ENCODE measurements at places on chromosomes 7 and 10.

DNA sequence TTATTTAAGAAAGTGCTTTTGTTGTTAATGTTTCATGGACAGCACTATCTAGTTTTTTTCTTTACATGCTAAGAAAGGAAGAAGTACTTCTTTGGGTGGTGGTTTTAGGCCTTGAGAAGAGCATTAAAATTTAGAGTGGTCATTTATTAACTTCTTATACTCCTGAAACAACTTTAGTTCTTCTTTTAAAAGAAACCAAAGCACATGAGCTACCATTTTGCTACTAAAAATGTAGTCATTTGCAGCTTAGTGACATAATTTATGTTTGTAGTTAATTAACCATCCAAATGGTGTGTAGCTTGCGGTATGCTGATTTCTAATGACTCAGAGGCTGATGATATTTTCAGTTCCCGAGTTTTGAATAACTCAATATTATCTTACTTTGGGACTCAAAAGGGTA lies 207.5 kb downstream of the BBS9 start:
- DNase-seq = no peak

- DNase-seq = no peak
Observed at GRCh38 chr10:86319676-86320075, 46.9 kb downstream of the GRID1 start.

DNA sequence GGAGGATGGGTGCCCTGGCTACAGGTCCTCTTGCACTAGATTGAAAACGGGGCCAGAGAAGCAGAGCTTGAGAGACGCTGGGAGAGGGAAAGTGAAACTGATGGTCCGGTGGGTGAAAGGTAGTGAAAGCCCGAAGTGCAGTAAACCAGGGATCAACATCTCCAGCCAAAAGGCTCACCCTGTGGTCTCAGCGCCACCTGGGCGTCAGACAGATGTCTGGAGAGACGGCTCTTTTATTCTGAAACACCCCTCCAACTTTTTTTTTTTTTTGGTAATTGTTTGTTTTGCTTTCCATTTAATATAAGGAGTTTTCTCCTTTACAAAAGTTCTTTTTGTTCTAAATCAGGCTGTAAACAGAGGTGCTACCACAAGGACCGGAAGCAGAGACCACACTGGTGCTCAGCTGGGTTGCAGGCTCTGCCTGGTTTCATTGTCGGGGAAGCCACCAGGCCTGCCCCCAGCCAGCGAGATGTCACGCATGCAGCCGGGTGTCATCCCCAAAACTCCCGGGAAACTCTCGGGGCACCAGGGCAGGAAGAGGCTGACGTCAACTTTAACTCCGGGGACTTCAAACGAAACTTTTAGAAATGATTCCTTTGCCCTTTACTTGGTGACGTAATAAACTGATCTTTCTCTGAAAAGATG lies 11.2 kb downstream of the IL2RA start:
- DNase-seq = peak; percentile 92

GRCh38 chr10:128915630-128916029 lies 551.4 kb upstream of the MGMT start:
- no peak for DNase-seq

DNA sequence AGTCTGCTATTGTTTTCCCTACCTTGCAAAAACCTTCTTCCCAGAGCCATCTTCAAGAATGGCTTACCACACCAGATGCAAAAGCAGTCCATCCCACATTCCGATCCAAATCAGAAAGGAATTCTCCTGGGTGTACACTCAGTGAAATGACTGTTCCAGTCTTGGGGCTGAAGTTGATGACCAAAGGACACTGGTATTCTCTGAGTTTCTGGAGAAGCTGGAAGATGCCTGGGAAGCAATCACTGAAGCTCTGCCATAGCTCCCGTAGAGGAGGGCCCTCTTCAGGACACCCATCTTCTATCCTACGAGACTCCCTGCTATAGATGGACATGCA lies 155.7 kb downstream of the LCOR start:
- DNase-seq = no peak

DNA sequence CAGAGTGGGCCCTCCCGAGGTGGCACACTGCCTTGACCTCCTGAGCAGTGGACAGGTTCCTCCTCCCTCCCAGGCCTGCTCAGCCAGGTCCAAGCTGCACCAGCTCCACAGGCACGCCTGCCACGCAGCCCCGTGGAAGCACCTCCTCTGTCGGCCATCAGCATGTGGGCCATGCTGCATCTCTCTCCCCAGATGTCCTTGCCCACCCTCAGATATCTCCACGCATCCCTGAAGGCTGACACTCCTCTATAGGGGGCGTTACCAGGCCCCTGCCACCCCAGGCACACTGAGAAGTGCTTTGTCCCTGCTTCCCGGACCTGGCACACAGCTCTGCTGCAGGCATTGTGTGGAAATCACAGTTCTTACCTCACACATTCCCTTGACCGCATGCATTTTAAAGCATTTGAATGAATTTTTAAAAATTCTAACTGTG lies 598.5 kb downstream of the SDK1 start:
- DNase-seq = no peak

- no peak for DNase-seq
Observed at GRCh38 chr7:114857605-114858004, 64.3 kb upstream of the MDFIC start.

DNA sequence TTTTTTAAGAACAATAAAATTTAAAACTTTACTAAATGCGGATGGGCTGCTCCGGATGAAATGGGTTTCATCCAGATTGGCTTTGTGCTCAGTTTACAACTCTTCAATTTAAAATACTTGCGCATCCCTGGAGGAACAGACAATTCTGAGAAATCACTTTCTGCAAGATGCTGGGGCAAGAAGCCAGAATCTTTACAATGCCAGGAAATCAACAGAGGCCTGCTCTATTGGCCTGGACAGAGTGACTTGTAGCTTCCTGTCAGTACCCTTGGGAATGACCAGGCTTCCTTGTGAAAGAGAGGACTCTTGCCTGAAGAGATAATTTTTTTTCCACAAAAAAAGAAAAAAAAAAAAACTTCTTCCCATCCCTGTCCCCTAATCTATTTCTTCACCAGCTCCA lies 3.9 kb upstream of the FAM13C start:
- no peak for DNase-seq

- no peak for DNase-seq
Observed at GRCh38 chr10:113907166-113907565, 52.7 kb downstream of the NHLRC2 start.

GRCh38 chr7:30682212-30683083 lies at the start of gene CRHR2:
Gene CRHR2 (minus strand): TSS chr7:30682456. CDS start chr7:30682280, 176 bp downstream.
- DNase-seq = peak; percentile 19

DNA sequence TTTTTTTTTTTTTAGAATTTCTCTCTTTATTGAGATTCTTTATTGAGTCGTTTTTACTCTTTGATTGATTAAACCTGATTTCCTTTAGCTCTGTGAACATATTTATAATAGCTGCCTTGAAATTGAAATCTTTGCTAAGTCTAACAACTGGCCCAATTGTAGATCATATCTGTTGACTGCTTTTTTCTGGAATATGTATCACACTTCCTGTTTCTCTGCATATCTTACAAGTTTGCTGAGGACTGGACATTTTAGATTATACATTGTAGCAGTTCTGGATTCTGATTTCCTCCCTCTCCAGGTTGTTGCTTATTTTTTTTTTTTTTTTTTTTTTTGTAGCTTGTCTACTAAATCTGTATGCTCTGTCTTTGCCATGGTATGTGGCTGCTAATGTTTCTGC lies 56.3 kb downstream of the PRKAR2B start:
- no peak for DNase-seq

DNA sequence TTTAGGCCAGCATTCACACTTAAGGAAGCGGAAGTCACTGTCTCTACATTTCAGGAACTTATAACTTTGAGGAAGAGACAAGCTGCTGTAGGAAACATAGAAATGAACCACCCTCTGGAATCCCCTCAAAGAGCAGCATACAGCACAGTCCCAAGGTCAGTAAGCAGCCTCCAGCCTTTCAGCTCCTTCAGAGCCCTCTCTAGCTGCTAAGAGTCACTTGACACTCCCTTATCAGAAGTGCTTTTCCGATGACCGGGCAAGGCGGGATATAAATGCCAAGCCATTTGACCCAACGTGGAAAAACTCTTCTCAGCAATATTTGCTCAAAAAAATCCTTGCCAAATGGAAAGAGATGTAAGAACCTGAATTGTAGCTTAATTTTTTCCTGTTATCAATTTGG lies 1284.3 kb downstream of the XPNPEP1 start:
- no peak for DNase-seq

DNA sequence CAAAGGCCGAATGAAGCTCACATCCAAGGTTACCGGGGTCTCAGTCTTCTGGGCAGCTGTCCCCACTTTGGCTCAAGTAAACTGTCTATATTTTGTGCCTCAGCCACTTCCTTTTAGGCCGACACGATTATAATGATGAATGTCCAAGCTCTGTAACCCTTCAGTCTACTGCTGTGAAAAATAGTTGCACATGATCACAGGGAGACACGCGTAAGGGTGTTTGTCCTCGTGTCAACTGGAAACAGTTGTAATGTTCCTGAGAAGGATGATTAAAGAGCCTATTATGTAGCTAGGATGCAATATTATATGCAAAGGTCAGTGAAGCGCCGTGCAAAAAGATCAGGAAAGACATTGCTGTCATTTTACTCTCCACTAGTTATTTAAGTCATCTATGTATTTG lies 559.9 kb downstream of the SDK1 start:
- DNase-seq = no peak

GRCh38 chr7:78479348-78479747 lies 680.8 kb downstream of the PHTF2 start:
- no peak for DNase-seq

GRCh38 chr10:19713159-19713558 lies 103.1 kb upstream of the PLXDC2 start:
- DNase-seq = no peak

DNA sequence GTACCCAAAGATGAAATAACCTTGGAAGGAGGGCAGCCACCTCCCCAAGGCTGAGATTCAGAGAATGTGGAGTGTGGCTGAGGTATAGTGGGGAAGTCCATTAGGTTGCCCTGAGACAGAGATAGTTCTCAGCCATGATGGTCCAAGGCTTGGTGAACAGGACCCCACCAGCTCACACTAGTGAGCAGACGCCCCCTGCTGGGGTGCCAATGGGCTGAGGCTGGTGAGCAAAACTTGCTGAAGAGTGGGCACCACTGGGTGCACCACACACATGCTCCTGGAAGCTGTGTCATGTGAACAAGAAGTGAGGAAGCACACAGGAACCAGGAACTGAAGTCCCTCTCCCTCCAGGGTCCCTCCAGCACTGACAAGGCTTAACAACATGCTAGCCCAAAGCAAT lies 8.9 kb downstream of the FBXL13 start:
- peak; percentile 12 for DNase-seq

GRCh38 chr7:50268990-50269389 lies 35.5 kb upstream of the IKZF1 start:
- DNase-seq = no peak

DNA sequence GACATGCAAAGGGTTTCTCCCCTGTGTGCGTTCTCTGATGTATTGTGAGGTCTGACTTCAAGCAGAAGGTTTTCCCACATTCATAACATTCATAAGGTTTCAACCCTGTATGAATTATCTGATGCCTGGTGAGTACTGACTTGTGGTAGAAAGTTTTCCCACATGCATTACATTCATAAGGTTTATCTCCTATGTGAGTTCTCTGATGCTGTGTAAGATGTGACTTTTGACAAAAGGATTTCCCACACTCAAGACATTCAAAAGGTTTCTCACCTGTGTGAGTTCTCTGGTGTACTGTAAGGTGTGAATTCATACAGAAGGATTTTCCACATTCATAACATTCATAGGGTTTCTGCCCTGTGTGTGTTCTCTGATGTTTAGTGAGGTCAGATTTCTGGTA lies 45.1 kb downstream of the ZNF33B start:
- peak; percentile 13 for DNase-seq

- DNase-seq = no peak
Observed at GRCh38 chr7:119936836-119937235, 336.1 kb upstream of the KCND2 start.

GRCh38 chr7:137081321-137082093 lies 213.1 kb downstream of the CHRM2 start:
- DNase-seq = no peak

DNA sequence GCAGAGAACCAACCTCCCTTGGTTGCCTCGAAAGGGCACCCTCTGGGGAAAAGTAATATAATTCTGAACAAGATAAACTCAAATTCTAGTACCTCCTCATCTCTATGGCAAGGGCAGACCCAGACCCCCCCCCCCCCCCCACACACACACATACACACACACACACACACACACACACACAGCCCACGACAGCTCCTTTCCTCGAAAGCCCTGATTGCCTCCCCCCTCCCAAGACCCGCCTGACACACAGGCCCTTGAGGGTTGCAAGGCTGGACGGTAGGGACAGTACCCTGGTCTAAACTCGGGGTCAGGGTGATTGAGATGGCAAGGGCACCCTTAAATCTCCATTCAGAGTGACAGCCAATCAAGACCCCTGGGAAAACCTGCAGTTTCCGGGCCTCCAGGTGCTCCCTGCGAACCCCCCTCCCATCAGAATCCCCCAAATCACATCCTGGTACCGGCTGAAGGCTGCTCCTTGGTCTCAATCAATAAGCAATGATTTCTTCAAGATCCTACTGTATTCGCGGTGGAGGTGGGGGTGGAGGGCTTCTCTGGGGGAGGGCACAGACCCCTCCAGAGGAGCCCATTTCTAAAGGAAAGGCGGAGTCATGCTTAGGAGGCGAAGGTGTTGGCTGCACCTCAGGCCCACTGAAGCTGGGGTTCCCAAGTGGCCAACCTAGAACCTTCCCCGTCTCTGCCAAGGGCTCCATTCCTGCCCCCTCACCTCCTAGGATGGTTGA lies 100.7 kb downstream of the HIP1 start:
- DNase-seq = no peak

DNA sequence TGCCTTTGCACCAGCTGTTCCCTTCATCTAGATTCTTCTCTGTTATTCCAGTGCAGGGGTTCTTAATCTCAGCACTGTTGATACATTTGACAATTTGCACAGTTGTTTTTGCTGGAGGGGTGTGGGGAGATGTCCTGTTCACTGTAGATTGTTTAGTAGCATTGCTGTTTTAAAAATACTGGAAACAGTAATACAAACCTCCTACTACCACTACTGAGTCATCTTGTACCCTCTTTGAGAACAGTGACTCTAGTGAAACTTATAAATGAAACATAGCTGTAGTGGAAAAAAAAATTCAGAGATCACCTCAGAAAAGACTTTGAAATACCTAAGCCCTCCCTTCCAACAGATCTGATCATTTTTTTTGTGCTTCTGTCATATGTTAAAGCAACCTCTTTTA lies 154.8 kb upstream of the TMEM196 start:
- DNase-seq = no peak

All from CD4-positive, CD25-positive, alpha-beta regulatory T cell (primary cell).